ENCODE measurements at places on chromosomes 13 and 19.

DNA sequence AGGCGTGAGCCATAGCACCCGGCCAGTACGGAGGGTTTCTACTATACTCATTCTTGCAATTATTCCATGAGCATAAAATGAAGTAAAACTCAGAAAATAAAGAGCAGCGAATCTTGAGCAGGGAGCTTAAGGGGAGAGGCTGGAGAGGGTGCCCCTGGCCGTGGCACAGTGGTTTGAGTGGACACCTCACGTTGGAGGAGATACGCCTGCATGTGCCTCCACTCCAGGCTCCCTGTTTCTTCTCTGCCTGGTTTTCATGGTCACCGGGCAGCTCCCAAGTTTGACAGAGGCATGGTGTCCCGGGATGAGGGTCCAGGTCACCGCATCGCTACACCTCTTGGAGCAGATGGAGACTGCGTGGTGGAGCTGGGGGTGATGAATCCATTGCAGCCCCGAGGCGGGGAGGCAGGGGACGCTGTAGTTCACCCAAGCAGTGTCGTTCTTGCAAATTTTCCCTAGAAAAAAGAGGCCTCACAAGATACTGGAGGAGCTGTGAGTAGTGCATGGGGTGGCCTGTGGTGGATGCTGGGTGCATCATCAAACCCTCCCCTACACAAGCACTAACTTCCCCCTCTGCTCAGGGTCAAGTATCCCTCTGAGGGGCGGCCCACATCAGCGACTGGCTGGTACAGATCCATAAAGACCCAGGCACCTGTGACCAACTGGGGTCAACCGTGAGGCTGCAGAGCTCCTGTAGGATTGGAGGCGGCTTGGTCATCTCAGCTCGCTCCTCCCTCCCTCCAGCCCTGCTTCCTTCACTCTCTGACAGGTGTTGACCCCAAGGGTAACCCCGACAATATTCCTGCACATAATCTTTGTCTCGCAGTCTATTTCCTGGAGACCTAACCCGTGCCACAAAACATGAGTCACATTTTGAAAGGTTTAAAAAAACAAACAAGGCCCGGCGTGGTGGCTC is 3.6 kb upstream of the MIER2 start:
- DNase-seq, result no peak

DNA sequence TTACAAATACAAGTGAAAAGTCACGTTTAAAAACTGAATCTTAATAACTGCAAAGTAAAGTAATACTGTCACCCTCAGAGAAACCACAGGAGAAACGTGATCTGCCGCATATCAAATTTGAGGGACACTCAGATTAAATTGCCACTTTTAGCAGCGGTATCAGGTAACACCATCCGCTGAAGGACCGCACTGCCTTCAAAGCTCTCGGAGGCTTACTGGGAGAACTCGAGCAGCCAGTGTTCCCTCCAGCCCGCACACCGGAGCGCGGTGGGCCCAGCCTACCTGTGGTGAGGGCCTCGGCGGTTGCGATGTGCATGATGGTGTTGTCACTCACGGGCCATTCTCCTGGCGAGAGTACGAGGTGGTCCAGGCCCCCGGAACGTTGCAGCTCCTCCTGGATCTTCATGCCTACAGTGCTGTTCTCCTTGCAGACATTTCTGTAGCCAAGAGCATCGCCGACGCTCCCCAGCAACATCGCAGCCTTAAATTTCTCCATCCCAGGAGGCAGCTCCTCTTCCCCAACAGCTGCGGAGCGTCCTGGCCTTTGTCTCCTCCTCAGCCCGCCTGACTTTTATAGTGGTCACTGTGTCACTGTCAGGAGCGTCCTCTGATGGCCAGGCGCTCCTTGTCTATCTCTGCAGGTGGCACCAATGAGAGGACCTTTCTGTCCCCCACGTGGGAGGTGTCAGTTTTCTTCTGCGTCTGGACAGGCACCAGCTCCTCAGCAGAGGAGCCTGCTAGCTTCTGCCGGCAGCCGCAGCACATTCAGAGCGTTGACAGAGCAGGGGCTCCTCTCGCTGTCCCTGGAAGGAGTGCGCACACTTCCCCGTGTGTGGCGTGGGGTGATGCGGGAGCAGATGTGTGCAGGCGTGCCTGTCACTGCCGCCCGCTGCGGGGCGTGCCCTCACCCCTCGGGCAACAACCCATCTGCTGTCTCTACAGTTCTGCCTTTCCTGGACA is at the start of gene ADPRHL1:
ADPRHL1 (minus strand) TSS at position 547 of the 960 bp plus-strand sequence; CDS start at position 496, 51 bp downstream.
- no peak for DNase-seq

- DNase-seq, result no peak
Observed at GRCh38 chr13:63139277-63139676, 1723.6 kb upstream of the PCDH20 start.

DNA sequence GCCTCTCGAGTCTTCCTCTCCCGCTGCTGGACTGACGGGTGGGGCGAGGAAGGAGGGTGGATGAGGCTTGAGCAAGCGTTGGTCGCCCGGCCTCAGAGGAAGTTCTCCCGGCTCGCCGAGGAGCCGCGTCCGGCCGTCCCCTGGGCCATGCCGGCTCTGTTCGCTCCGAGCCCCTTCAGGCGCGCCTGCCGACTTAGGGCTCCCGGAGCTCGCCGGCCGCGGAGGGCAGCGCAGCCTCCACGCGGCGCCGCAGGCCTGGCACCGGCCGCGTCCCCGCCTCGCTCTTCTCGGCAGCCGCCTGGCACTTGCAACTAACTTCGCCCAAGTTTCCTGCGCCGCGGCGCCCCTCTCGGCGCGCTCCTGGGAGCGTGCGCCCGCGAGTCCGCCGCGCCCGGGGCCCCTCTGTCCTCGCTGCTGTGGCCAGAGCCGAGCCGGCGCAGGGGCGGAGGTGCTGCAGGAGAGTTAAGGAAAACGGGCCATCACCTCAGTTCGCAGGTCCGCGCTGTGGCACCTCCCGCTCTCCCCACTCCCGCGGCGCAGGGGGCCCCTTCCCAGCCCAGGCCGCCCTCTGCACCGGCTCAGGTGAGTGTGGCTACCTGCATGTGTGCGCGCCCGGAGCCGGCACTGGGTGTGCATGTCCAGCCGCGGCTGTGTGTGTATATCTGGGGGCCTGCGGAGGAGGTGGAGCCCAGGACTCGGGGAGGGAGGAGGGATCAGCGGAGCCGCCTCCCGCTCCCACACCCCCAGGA is 641 bp upstream of the SOX21 start:
- DNase-seq, result no peak

DNA sequence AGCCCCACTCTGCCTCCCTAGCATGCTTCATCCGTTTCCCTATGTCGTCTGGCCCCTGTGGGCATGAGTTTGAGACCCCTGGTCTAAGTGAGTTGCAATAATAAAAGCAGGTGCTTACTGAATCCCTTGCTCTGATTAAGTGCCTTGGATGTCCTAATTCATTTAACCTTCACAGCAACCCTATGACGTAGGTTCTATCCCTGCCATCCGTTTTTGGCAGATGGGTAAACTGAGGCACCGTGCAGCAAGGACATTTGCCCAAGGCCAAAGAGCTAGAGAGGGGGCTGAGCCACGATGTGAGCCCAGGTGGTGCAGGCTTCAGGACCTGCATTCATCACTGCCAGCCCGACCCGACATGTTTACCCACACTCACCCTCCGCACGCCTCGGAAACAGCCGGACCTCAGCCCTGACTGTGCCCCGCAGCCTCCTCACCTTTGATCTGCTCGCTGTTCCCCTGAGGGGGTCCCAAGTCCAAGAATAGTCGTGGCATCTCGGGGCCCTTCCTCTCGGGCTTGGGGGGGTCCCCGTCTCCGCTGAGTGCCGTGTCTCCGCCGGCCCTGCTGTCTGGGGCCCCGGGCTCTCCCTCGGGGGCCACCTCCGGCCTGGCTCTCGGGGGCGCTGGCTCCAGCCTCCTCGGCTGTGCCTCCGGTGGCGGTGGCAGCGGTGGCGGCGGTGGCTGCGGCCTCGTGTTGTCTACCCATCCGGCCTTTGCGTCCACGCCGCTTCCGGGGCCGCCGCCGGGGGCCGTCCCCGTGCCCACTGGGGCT is 14.5 kb downstream of the LMTK3 start:
- no peak for DNase-seq

- no peak for DNase-seq
Observed at GRCh38 chr19:40335101-40335500, 13.1 kb downstream of the C19orf47 start.

- DNase-seq, result no peak
Observed at GRCh38 chr19:5717215-5717935, 2.6 kb downstream of the LONP1 start.

DNA sequence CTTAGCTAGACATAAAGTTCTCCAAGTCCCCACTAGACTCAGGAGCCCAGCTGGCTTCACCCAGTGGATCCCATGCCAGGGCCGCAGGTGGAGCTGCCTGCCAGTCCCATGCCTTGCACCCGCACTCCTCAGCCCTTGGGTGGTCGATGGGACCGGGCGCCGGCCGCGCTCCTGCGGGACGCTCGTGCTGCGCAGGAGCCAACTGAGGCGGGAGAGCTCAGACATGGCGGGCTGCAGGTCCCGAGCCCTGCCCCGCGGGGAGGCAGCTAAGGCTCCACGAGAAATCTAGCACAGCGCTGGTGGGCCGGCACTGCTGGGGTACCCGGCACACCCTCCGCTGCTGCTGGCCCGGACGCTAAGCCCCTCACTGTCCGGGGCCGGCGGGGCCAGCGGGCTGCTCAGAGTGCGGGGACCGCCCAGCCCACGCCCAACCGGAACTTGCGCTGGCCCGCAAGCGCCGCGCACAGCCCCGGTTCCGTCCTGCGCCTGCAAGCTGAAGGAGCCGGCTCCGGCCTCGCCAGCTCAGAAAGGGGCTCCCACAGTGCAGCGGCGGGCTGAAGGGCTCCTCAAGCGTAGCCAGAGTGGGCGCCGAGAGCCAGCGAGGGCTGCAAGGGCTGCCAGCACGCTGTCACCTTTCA is 5.8 kb downstream of the PARP4 start:
- DNase-seq, result no peak

DNA sequence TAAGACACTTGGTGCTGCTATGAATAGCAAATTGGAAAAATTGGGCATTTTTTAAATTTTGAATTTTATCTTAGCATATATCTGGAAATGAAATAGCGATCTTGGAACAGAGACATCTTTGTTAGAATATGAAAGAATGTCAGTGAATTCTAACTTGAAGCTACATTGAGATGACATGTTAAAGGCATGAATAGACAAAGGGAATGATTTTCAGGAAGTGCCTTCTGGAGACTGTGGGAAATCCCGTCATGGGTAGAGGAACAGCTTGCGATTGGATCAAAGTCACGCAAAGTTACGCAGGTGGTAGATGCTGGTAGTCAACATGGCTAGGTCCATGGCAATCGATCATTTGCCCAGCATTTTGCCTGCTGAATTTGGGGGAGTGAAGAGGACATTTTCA is 43.5 kb downstream of the LRCH1 start:
- no peak for DNase-seq

GRCh38 chr13:29527511-29527910 is 68.0 kb downstream of the SLC7A1 start:
- DNase-seq, result no peak

DNA sequence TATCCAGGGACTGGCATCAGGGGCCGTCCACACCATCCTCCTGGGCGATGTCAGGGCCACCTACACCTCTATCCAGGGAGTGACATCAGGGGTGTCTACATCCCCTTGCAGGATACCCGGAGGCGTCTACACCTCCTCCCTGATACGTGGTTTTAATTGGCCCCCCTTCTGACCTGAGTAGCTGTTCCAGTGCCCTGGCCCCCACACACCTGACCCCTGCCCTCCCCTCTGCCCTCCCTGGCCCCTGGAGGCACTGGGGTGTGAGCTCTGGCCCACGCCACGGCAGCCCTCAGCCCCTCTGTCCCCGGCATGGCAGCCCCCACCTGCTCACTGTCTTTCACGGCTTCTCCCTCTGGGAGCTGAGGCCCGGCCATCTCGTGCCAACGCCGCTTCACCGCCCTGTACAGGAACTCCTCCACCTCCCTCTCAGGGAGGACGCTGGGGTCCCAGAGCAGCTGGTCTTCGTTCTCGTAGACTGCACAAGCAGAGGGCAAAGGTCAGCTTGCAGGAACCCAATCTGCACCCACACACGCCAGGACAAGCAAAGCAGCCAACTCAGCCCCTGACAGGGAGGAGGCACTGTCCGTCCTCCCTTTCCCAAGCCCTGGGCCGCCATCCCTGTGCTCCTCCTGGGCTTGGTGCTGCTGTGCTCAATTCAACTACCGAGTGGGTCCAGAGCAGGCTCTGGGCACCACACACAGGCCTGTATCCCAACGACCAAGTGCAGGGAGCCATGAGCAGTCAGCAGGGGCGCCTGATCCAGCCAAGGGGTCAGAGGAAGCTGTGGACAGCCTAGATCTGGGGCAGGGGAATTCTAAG is 22.2 kb upstream of the PLPP2 start:
- no peak for DNase-seq

DNA sequence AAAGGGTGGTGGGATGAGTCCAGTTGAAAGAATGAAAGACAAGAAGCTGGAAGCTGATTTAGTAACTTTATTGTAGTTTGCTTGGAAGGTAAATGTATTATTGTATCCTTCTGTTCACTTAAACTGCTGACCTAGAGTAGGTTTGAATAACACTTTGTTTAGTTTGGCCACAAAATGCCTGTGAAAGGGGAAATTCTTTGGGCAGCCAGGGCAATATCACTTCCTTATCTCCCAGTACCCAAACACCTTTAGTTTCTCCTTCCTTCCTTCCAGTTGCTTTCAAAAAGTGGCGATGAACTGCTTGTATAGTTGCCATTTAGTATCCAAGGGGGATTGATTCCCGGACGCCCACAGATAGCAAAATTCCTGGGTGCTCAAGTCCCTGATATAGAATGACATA is 120.1 kb downstream of the PAN3 start:
- no peak for DNase-seq

DNA sequence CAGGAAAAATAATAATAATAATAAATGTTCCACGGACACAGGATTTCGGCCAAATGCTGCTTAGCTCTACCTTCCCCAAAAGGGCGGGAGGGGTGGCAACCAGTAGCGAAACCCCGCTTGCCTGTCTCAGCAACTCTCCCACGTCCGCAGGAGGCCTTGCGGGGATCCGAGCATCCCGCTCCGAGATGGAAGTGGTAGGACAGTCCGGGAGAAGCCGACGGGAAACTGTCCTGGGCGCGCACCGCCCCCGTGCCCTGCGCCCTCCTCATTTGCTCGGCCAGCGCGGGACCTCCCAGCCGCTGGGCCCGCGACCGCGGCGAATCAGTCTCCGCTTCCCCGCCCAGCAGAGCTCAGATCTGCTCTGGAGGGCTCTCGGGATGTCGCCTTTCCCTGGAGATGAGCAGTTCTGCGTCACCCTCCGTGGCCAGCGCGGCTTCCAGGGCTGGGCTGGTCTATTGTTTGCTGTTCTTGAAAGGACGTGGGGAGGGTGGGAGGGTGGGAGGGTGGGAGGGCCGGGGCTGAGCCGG is 48.9 kb upstream of the PABPC3 start:
- no peak for DNase-seq

GRCh38 chr13:31803311-31803710 is 64.0 kb downstream of the RXFP2 start:
- DNase-seq, result no peak

DNA sequence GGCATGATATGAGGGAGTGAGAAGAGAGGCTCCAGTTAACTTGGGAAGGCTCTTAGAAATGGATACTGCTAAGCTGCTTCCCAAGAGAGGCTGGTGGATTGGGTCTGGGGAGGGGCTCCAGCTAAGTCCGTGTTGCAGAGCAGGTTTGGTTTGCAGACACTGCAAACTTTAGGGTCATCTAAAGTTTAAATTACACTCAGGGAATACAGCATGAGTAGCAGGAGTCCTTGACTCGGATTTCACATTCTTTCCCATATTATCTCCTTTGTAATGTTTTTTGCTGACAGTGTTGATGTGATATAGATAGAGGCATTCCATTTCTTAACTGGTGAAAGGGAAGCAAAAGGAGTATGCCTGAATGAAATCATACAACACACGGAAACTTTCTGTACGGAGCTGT is 31.9 kb downstream of the SGCG start:
- no peak for DNase-seq

GRCh38 chr13:103437651-103438050 is 371.4 kb upstream of the SLC10A2 start:
- no peak for DNase-seq

GRCh38 chr13:46728777-46729176 is 68.2 kb downstream of the ESD start:
- DNase-seq, result no peak

Data from NCI-H2081 treated with DMSO at 0.1 percent for 48 hours (cell line).